ENCODE measurements at places on chromosomes 13 and 19.

DNA sequence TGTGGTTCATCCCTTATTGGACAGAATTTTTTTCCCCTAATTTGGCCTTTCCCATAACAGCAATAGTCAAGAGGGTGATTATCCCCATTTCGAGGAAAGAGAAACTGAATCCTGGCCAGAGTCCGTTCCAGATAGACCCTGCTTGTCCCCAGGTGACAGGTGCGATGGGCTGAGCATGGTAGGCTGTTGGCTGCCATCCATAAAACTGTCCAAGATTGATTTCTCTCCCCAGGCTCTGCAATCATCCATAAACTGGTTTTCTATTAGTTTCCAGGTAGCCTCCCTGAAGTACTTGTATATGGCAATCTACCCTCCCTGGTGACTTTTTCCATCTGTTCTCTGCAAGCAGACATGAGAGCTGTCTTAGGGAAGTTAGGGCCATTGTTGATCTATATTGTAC, 25.4 kb downstream of the SERP2 start:
- no peak for DNase-seq

DNA sequence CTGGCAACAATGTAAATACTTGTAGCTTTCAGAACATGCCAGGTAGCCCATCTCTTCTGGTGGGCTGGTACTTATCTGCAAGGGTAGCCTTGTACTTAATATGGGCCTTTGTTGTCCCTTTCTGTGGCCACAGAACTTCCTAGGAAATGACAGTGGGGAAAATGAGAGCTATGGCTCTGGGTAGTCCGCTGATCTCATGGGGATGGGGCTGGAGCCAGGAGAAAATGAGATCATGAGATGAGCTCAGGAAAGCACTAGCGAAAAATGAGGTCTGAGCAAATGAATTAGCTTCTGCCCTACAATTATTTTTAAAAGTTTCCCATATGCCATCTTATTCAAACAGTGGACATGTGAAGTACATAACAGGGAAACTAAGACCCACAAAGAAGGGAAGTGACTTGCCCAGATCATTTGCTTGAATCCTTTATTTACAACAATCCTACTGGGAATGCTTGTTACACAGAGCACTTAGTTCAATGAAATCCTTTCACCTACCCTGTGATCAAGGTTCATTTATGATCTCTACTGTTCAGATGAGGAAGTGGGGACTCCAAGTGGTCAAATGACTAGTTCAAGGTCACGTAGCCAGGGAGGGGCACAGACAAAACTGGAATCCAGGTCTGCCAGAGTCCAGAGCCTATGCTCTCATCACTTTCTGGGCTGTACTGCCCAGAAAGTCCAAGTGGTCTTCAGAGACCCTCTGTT, 87.1 kb downstream of the PTPRS start:
- DNase-seq, result no peak

DNA sequence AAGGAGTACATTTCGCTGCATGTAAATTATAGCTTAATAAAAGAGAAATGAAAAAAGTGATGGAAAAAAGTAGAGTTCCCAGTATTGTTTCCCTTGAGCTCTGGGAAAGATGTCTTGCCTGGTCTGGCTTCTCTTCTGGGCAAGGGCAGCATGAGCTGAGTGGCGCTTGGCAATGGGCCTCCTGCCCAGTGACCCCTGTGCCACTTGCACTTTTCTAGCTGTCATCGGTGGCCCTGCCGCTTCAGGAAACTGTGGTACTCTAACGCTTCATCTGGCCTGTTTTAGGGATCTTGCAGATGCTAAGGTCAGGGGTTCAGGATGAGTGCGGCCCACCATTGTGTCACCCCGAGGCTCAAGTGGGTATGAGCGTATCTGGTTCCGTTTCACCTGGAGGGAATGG, 161.4 kb downstream of the MTUS2 start:
- no peak for DNase-seq

- DNase-seq, result peak; percentile 56
These were observed 7.9 kb downstream of the UNC13A start for GRCh38 chr19:17680230-17680722.

DNA sequence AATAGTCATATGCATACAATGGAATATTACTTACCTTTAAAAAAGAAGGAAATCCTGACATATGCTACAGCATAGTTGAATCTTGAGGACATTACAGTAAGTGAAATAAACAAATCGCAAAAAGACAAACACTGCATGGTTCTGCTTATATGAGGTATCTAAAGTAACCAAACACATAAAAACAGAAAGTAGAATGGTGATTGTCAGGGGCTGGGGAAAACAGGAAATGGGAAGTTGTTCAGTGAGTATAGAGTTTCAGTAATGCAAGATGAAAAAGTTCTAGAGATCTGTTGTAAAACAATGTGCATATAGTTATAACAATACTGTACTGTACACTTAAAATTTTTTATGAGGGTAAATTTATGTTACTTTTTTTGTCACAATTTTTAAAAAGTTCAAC, 219.4 kb downstream of the KLF5 start:
- DNase-seq, result no peak

GRCh38 chr13:33053397-33054066, 37.3 kb downstream of the KL start:
- no peak for DNase-seq

- DNase-seq, result no peak
These were observed 54.1 kb upstream of the MLNR start for GRCh38 chr13:49165798-49166752.

GRCh38 chr19:5403968-5404640, 51.1 kb upstream of the ZNRF4 start:
- DNase-seq, result peak; percentile 9

All from effector memory CD8-positive, alpha-beta T cell (primary cell).